ENCODE measurements at places on chromosomes 4 and X. TPM values are rescaled to one million over a fixed set of nuclear protein-coding genes. Genes with fewer than 3 reads are reported as not detected.

Gene GEMIN8
- 21.7 TPM for total RNA-seq

GRCh38 chr4:149279331-149279730 is 536.3 kb downstream of the IQCM start:
- no peaks in the 10 kb centered on the region for H3K4me1 ChIP-seq
- no peaks in the 10 kb centered on the region for H3K36me3 ChIP-seq
- H3K27ac ChIP-seq: no peak overlapping the region

Gene KCTD8
- total RNA-seq: not detected

DNA sequence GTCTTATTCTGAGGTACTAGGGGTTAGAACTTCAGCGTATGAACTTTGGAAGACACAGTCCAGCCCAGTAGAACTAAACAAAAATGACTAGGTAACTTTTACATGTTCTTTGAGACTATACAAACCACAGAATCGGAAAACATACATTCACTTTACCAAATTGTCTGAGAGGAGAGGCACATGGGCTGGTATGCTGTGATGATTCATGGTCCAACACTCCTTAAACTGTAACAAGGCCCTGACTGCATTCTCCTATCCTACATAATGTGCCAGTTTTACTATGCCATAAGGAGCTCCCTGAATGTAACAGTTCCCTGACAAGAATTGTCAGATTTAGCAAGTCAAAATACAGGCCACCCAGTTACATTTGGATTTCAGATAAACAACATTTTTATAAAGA is 640.0 kb downstream of the RAB28 start:
- H3K36me3 ChIP-seq: no peaks in the 10 kb centered on the region
- H3K27me3 ChIP-seq: no peaks in the 10 kb centered on the region
- no peak for DNase-seq
- H3K4me1 ChIP-seq: no peaks in the 10 kb centered on the region
- no peak overlapping the region for H3K4me3 ChIP-seq
- H3K27ac ChIP-seq: no peak overlapping the region

Gene TFE3
- total RNA-seq: 35.1 TPM

All from Calu3 (cell line).